ENCODE measurements at places on chromosomes 11 and 22.

DNA sequence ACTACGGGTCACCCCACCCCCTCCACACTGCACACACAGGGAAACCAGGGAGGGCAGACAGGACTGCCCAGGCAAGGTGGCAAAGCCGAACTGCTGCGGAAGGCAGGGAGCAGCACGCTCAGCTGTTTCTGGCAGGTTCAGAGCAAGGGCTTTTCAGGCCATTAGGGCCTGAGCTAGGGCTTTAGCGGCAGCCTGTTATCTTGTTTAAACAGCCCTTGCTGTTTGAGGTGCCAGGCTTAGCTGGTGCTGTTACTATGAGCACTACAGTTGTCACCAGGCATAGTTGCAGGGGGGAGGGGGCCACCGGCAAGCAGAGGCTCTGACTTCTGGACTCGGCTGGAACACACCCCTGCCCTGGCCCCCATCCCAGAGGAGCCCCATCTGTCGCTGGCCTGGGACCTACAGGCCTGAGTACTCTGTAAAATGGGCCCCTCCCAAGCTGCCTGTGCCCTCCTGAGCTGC lies 34.9 kb downstream of the RSPH14 start:
- DNase-seq = no peak

DNA sequence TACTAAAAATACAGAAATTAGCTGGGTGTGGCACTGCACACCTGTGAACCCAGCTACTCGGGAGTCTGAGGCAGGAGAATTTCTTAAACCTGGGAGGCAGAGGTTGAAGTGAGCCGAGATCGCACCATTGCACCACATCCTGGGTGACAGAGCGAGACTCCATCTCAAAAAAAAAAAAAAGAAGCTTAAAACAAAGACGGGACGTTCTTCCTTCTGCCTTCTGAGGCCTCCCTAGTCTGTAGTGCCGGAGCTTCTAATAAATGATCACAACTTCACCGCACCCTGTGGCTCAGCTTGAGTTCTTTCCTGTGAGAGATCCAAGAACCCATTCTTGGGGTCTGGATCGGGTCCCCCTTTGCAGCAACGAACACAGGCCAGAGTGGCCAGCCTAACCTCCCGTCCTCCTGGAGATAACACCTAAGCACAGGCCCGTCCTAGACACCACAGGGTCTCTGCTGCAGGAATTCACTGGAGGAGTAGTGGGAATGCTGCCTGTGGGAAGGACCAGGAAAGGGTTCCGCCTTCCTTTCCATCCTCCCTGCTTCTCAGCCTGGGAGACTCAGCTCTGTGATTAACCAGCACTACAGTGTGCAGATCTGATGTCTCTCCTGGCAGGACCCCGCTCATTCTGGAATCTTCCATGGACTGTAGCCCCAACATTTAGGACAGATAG lies 2.2 kb upstream of the APOBEC3H start:
- no peak for DNase-seq

GRCh38 chr11:47506373-47506772 lies 46.6 kb downstream of the CELF1 start:
- DNase-seq = no peak

GRCh38 chr22:29623059-29623458 lies 19.6 kb downstream of the NF2 start:
- DNase-seq = no peak

DNA sequence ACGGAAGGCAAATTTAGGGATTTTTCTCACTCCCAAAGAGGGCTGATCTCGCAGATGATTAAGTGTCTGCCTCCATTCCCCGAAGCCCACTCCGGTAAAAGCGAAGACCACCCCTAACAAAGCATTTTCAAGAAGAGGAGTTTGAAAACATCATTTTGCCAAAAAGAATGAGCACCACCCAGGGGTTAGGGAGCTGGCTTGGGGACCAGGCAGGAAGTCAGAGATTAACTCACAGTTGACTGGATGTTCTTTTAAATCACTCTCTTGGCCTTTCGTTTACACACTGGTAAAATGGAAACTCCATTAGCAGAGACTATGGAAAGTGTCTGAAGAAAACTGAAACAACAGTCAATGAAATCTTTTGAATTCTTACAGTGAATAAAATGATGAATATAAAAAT lies 7.9 kb upstream of the TRIM44 start:
- no peak for DNase-seq

DNA sequence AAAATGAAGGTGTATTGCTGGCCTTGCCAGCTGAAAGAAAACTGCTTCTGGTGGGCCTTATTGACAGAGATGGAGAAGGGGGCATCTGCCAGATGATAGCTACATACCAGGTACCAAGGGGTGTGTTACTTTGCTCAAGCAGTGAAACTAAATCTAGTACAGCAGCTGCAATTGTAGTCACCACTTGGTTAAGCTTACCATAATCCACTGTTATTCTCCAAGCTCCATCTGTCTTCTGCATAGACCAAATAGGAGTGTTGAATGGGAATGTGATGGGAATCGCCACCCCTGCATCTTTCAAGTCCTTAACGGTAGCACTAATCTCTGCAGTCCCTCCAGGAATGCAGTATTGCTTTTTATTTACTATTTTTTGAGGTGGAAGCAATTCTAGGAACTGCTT lies 45.8 kb upstream of the LIN7C start:
- no peak for DNase-seq

DNA sequence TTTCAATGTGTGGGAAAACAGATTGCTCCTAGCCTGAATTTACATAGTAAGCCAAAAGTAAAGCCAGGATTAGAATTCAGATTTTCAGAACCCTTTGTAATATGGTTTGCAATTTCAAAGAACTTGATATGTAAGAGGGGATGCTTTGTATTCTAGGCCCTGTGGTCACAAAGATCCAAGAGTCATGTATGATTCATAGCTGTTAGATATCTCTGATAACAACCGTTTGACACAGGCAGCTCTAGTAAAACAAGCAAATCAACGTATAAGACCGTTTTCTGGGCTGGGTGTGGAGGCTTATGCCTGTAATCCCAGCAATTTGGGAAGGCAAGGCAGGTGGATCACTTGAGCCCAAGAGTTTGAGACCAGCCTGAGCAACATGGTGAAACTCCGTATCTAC lies 79.6 kb downstream of the EMSY start:
- DNase-seq = no peak

- no peak for DNase-seq
Measured at GRCh38 chr11:119739021-119739703, 10.2 kb upstream of the NECTIN1 start.

DNA sequence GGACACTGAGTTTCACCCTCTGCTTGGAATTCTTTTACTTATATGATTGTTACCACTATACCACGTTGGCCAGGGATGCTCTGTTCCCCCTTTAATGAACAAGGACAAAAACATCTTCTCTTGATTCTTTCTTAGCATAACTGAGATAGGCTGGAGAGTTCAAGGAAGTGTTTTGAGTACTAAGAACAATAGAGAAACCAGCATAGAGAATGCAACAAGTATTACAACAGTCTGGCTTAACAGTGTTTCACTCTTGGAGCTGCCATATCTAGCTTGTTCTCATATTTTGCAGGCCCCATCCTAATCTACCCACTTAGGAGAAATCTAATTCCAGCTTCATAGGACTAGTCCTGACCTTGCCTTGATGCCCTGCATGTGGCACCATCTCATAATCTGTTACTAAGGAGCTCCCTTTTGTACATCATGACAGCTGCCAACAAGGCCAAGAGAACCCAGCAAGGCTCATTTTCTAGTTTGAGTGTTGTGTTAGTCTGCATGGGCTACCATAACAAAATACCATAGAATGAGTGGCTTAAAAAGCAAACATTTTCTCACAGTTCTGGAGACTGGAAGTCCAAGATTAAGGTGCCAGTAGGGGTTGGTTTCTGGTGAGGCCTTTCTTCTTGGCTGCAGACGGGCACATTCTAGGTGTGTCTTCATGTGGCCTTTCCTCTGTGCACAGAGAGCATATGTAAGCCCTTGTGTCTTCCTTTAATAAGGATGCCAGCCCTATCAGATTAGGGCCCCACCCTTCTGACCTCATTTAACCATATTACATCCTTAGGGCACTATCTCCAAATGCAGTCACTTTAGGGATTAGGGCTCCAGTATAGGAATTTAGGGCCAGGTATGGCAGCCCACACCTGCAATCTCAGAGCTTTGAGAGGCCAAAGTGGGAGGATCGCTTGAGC lies 37.8 kb downstream of the PACS1 start:
- no peak for DNase-seq

GRCh38 chr11:86292912-86293616 lies 9.0 kb upstream of the HIKESHI start:
- no peak for DNase-seq

DNA sequence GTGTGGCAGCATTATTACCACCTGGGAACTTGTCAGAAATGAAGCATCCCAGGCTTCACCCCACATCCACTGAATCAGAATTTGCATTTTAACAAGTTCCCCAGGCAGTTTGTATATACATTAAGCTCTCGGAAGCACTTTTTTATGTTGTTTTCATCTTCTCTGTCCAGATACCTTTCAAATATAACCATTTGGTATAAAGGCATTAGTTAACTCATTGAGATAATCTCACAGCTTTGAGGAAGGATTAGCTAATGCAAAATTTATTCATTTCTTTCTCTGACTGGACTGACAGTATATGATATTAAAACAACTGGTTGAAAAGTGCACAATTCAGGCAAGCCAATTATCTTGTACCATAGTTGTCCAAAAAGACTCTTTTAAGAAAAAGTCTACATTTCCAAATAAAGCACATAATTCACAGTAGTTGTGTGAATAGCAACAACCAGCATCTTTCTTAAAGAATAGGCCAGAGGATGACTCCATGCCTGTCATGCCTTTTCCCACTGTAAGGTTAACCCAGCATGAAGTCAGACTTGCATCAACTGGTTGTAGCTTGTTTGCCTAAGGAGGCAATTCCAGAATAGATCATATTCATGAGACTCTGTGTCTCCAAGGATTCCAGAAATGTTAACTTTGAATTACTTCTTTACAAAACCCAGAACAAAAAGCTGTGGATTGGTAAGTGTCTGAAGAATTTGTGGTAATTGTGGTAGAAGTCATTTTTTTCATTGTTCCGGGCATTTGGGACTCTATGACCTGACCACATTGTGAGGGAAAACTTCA lies 254.3 kb upstream of the SESN3 start:
- no peak for DNase-seq

DNA sequence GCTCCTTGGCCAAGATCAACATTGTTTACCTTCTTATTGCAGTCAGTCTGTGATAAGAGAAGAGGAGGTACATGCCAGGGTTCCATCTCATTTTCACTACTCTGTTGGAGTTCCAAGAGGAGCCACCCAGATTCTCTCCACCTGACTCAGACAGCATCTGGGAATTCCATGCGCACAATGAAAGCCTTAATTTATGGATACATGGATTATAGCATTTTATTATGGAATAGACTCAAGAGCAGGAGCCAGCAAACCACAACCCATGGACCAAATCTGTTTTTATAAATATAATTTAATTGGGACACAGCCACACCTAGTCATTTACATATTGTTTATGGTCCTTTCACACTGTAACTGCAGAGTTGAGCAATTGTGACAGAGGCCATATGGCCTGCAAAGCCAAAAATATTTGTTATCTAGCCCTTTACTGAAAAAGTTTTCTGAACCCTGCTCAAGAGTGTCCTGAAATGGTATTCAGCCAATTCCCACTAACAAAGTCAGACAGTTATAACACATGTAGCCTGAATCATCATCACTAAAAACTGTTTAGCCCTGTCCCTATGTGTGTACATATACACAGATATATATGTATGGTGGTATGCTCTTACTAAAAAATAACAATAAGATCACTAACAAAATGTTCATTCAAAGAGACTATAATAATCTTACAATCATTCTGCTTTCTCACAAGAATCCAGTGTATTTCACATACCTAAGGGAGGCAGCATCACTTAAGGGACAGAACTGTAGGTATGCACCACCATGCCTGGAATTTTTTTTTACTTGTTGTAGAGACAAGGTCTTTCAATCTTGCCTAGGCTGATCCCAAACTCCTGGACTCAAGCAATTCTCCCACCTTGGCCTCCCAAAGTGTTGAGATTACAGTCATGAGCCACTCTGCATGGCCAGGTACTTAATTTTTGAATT lies 104.5 kb upstream of the TEAD1 start:
- no peak for DNase-seq

DNA sequence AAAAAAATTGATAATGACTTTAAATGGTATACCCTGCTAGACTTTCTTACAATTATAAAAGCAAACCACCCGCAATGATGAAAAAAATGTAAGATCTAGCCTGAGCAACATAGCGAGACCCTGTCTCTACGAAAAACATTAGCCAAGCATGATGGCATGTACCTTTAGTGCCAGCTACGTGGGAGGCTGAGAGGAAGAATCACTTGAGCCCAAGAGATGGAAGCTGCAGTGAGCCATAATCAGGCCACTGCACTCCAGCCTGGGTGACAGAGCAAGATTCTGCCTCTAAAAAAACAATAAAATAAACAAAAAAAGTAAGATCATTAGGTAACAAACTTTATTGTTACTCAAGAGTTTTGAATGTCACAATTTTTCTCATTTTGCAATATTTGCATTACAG lies 39.2 kb downstream of the KMT5B start:
- DNase-seq = no peak

GRCh38 chr22:46119729-46120419 lies 30.5 kb upstream of the PPARA start:
- DNase-seq = no peak

DNA sequence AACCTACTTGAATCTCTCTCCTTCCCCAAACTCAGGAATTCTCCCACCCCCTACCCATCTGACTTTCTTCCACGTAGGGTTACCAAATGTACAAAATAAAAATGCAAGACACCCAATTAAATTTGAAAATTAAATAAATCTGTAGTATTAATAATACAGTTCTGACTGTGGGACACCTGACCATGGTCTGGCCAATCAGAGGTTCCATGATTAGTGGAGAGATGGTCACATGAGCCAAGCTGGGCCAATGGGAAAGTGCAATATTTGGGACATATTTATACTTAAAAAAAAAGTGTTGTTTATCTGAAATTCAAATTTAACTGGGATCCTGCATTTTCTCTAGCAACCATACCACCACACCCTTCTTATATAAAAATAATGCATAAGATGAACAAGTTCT lies 29.8 kb upstream of the ASPHD2 start:
- no peak for DNase-seq

GRCh38 chr22:36411589-36412258 lies 24.0 kb upstream of the MYH9 start:
- DNase-seq = no peak

DNA sequence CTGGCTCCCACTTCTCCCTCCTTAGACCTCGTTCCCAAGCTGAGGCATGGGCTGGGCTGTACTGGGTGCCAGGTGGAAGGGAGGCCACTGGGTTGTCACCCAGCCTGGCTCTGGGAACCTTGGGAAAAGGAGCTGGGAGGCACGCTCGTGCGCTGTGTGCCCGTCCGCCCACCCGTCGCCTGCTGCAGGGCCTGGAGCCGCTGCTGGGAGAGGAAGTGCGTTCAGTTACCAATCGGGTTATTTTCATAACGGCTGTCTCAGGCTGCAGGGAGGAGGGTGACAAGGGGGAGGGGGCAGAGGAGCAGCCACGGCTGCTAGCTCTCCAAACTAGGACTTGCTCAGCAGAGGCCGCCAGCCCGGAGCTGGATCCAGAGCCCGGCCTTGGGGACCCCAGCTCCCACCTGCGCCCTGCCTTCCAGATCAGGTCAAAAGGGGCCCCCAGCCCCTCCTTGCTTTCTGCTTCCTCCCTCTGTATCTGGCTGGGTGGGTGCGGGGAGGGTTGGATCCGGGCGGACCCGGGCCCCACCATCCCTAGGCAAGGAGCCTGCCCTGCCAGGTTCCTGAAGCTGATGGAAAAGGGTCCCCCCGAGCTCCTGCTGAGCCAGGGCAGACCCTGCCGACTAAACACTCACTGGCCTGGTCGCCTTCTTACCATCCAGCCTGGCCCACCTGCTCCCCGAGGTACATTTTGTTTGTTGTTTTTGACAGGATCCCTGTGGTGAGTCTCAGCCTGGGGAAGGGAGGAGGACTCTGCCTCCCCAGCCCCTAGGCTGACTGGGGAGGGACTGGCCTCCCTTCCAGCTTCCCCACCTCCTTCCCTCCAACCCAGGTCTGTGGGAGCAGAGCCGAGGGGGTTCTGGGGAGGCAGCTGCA lies 14.3 kb downstream of the DGKZ start:
- DNase-seq = peak; percentile 94
